ENCODE measurements at places on chromosomes 3 and 15.

DNA sequence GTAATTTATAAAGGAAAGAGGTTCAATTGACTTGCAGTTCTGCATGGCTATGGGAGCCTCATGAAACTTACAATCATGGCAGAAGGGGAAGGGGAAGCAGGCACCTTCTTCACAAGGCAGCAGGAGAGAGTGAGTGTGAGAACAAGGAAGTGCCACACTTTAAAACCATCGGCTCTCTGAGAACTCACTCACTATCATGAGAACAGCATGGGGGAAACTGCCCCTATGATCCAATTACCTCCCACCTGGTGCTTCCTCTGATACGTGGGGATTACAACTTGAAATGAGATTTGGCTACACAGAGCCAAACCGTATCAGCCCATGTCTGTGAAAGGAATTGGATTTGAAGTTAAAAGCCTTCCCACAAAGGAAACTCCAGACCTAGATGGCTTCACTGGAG, 39.1 kb downstream of the TKT start:
- DNase-seq = no peak

- peak; percentile 62 for DNase-seq
Measured at GRCh38 chr15:58307313-58307961, 124.4 kb upstream of the LIPC start.

DNA sequence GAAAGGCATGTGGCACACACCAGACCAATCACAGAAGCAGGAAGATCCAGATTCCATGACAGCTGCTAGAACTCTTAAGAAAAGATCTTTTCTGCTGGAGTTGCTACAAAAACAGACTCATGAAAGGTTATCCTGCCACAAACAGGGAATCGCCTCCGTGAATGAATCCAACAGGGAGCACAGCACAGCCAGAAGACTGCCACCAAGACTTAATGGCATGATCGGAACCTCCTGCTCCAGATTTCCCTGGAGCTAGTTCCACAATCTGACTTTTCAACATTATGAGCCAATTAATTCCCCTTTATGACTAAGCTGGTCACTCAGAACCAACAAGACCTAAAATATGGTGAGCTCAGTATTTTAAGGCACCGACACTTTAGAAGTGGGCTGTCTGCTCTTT, 232.5 kb downstream of the FOXP1 start:
- no peak for DNase-seq

DNA sequence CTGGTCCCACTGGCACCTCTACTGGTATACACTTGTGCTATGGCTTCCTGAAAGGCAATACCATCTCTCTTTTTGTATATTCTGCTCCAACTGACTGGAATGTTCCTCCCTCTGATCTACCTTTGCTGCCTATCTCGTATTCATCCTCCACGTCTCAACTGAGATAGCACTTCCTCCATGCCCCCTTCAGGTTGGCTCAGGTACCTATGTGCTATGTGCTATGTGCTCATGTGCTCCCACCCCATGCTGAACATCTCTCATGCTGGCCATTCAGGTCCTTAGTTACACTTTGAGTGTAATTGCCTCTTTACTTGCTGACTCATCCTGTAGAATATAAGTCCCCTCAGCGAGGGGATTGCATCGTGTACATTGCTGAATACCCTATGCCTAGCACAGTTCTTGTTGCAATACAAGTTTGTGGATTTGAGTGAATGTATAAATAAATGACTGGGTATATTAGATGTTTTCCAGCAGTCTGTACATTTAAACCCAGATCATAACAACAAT, 156.9 kb downstream of the SOX2 start:
- no peak for DNase-seq

DNA sequence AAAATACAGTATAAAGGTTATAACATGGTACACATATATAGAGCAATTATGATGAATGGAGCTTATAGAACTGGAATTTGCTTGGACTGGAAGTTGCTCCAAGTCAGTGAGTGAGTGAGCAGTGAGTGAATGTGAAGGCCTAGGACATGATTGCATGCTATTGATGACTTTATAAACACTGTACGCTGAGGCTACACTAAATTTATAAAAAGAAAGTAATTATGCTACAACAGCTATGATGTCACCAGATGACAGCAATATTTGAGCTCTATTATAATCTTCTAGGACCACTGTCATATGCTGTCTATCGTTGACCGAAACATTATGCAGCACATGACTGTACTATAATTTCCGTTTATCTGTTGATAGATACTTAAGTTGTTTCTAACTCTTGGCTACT, 463.3 kb downstream of the EPHA6 start:
- DNase-seq = no peak

DNA sequence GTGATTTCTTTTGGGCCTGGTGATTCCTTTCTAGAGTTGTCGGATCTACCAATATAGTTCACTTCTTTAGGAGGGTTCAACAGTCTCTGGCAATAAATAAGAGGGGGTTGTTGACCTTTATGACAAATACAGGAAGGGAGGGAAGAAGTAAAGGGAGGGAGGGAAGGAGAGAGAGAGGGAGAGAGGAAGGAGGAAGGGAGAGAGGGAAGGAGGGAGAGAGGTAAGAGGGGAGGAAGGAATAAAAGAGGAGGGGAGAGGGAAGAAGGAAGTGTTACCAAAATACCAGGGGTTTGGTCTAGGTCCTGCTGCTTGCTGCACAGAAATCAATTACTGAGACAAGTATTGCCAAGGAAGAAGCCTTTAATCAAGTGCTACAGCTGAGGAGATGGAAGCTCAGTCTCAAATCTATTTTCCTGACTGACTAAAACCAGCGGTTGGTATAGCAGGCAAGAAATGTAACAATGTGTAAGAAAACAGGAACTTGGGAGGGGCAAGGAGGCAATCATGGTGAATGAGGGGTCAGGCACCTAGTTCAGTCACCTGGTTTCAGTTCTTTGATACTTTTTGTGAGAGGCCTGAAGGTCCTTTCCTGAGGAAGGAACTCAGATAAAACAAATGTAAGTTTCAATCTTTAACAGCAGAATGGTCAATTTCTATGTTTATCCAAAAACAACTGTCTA, 14.1 kb upstream of the TMEM40 start:
- DNase-seq = no peak

- DNase-seq = no peak
Measured at GRCh38 chr3:154864947-154865346, 215.2 kb upstream of the MME start.

DNA sequence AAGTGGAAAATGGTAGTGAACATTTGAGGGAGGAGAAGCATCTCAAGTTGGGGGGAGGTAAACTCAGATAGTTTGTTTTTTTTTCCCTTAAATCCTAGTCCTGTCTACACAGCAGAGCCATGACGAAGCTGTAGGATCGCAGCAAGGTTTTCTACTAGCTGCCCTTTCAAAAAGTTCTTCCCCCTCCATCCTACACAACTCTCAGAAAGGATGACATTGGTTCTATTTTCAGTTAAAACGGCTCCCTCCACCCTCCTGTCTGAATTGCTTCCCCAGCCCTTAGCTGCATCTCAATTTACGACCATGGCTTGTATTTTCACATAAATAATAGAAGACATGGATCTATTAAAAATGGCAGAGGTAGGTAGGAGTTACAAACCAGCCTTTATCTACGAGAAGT, 2.2 kb downstream of the HOMER2 start:
- no peak for DNase-seq

DNA sequence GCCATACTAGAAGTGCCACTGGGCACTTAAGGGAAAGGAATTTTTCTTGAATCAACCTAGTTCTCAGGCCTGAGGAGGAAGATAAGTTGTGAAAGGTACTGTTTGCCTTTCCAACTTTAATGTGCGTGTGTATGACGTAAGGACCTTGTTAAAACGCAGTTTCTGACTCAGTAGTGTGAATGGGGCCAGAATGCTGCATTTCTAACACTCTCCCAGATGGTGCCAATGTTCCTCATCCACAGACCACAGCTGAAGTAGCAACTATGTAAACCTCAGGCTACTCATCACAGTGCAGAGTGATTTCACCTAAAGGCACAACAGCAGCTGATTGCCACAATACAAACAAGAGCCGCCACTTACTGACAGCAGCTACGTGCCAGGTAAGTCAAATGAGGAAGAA, 103.6 kb downstream of the OTOL1 start:
- DNase-seq = no peak

GRCh38 chr3:150890295-150890694, 14.9 kb downstream of the MINDY4B start:
- DNase-seq = peak; percentile 27

GRCh38 chr3:138493804-138494606, 59.6 kb downstream of the ESYT3 start:
- peak; percentile 64 for DNase-seq

- DNase-seq = peak; percentile 99
Measured at GRCh38 chr15:89068325-89068784, 19.9 kb upstream of the ABHD2 start.

DNA sequence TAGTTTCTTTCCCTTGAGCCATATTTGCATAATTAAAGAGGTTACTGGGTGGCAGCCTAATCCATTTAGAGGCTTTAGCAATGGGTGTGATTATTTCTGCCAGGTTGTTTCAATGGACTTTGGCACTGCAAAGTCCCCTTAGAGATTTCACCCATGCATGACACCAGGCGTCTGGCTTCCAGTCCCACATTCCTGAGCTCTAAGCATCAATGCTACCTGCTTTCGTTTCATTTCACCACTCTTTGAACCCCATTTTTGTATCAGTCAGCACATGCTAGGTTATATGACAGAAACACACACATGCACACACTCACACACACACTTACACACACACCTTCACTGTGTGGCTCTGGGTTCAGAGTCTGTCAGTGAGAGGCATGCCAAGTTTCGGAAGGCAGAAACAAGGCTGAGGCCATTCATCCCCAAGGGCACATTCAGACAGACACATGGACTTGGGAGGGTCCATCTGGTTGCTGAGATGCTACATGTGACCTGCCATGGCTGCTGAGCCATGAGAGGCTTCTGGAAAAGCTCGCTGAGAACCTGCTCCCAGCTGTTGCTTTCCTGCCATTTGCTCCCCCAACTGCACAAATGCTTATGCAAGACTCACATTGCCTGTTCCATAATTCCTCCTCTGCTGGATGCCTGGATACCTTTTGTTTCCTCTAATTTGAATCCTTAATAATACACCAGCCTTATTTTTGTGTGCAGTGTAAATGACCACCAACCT, 354.1 kb downstream of the GABRG3 start:
- no peak for DNase-seq

- no peak for DNase-seq
Measured at GRCh38 chr3:53067567-53067966, 21.7 kb upstream of the SFMBT1 start.

DNA sequence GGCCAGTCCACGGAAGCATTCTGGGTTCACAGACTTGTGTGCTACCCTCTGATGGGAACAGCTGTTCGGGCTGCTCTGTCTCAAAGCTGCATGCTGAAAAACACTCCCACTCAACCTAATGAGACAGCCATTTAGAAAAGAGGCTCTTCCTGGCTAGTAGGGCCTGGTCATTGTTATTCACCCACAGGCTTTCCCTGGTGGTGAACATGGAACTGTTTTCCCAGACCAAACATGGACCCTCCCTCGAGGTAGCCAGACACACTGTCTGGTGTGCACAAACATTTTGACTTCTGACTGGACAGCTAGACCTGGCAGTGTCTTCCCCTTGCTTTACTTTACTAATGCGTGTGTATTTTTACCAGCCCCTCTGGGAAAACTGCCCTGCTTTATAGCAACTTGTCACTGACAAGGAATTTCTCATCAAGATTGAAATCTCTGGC, 39.0 kb downstream of the MECOM start:
- peak; percentile 6 for DNase-seq

DNA sequence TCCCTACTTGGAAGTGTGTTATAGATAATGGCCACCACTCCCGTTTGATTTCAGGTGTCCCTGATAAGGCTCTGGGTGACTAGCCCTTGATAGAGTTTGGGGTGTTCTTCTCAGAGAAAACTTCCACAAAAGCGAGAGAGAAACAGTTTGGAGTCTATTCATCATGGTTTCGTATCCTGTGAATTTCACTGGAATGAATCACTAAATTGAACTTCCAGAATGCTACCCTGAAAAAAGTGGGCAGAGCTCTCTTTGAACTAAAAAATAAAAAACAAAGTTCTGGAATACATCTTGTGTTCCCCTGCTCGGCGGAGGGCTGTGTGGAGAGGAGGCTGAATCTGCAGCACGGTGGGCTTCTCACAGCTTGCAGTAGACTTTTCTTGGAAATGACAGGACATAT, 52.8 kb upstream of the FAM98B start:
- DNase-seq = peak; percentile 24

DNA sequence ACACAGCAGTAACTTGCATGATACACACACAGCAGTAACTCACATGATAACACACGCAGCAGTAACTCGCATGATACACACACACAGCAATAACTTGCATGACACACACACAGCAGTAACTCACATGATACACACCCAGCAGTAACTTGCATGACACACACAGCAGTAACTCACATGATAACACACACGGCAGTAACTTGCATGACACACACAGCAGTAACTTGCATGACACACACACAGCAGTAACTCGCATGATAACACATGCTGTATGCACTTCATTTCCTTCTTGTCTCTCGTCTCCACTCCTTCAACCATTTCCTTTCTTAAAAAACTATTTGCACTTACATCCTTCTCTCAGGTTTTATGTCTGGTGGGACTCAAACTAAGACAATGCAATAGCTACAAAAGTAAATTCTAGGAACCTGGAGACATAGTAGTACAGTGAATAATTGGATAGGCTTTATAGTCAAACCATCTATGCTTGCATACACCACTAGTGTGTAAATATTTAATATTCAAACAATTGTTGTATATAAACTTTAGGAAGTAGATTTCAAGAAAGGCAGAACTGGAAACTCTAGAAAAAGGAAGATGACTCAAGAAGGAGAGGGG, 130.8 kb downstream of the UACA start:
- DNase-seq = no peak

DNA sequence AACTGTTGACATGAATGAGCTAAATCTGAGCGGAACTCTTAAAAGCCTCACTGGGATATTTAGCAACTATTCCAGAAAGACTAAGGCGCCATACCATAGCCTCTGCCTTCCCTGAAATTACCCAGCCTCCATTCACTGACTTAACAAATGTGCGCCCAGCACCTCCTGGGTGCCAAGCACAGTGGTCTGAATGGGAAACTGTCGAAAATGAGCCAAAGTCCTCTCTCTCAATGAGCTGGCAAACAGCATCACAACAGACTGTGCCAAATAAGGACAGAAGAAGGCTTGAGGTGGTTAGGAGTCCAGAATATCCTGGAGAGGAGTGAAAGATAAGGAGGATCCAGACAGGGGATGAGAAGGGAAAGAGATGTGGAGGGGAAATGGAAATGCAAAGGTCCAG, 332.4 kb downstream of the MAGI1 start:
- DNase-seq = no peak

- no peak for DNase-seq
Measured at GRCh38 chr3:27532426-27533260, 48.5 kb upstream of the SLC4A7 start.

Measured in cardiac fibroblast (primary cell).